GM06990 (cell line): ENCODE measurements at places on chromosomes 4 and X.
A peak's percentile ranks its signal among the peaks of the same experiment; 100 is the strongest.

- no peak for DNase-seq
Measured at GRCh38 chrX:129771266-129771995, 8.3 kb upstream of the SASH3 start.

DNA sequence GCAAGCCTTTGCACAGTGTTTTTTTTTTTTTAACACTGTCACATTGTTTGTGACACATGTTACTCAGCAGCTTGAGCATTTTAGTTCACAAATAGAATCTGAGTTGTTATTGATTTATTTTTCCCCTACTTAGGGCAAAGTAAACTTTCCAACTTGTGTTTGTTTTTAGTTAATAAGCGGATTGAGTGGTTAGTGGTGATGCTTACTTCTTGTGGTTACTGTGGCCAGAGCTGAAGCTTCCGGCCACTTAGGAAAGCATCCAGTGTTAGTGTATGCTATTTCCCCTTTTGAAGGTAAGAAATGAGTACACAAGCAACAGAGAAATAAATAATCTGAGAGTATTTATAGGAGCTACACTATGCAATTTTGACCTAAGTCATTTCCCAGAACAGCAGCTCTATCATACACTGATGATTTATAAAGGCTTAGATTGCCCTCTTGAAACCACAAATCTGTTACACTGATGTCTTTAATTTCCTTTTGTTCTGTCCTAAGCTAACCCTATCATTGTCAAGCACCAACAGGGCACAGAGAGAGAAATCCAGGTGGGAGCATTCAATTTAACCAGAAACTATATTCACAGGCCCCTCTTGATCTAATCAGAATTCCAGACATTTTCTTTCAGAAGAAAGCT lies 2464.6 kb downstream of the PCDH7 start:
- DNase-seq, result no peak

- DNase-seq, result no peak
Measured at GRCh38 chrX:9693307-9694001, 72.2 kb downstream of the GPR143 start.

- DNase-seq, result no peak
Measured at GRCh38 chr4:28357990-28358389, 1497.3 kb downstream of the STIM2 start.

GRCh38 chr4:19386786-19387185 lies 864.9 kb upstream of the SLIT2 start:
- no peak for DNase-seq

- DNase-seq, result no peak
Measured at GRCh38 chr4:187019896-187020295, 296.2 kb upstream of the FAT1 start.

- no peak for DNase-seq
Measured at GRCh38 chrX:10952619-10953018, 158.5 kb upstream of the HCCS start.

DNA sequence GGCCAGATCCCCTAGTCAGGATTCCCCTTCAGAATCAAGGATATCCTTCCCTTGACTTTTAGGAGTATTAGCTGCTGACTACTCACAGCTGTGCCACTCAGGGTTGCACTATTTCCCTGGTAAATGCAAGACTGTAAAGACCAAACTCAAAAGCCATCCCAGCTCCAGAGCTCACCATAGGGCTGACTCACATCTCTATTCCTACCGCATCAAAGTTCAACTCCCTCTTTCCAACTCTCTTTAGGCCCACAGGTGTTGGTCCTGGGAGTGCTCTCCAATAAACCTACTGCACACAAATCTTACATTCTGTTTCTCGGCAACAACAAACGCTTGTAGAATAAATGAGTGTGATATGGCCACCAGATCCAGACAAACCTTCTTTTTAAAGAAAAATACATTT lies 109.6 kb downstream of the PPP3CA start:
- DNase-seq, result no peak

DNA sequence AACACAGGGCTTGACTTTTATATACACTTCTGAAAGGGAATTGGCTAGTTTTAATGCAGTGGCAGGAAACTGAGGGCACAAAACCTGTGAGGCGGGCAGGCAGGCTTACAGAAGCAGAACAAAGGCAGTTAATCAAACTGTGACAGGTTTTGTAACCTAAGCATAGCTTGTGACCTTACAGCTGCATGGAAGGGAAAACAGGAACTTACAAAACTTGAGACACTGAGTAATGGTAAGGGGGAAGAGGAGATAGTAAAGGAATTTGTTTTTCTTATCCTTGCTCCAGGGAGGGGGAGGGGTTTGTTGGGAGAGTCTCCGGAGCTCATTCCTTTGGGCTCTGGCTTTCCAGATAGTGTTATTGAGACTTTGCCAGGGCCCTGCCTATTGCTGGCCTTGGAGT lies 55.6 kb downstream of the SLITRK4 start:
- no peak for DNase-seq

DNA sequence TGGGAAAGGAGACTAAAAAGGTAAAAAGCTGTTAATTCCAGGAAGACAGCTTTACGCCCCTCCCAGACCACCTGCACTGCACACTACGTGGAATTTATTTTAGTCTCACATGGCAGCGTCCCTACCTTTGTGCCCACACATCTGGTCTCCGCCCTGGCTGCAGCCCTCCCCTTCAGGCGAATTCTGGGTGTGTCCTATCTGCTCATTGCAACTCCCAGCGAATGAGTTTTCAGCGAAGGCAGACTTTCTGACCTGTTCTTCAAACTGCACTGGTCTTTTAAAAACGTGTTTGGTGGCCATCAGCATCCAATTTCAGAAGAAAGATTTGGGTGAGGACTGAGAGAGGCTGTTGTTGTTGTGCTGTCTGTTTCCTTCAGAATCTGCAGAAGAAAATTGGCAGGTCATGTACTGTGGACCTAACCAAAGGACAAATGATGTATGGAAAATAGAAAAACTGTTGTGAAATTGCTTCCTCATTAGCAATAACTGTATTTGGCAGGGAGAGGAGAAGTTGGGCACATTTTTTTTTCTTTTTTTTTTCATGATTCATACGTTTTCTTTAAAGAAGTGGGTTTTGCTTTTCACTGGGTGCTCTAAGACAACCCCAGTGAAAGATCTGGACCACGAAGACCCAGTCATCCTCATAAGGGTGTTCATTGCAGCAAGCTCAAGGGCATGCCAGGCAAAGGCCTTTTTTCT lies 4.2 kb downstream of the TLR8 start:
- DNase-seq, result no peak

GRCh38 chrX:63488546-63489373 lies 137.6 kb upstream of the SPIN4 start:
- DNase-seq, result no peak

GRCh38 chrX:140724736-140725135 lies 15.2 kb downstream of the LINC00632 start:
- no peak for DNase-seq

DNA sequence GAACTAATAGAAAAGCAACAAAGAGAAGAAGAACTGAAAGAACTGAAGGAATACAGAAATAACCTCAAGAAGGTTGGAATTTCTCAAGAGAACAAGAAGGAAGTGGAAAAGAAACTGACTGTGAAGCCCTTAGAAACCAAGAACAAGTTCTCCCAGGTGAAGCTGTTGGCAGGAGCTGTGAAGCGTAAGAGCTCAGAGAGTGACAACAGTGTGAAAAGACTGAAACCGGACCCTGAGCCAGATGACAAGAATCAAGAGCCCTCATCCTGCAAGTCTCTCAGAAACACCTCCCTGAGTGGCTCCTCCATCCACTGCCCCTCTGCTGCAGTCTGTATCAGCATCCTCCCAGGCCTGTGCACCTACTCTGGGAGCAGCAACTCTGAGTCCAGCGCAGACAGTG lies 8.4 kb upstream of the FHDC1 start:
- DNase-seq, result no peak

DNA sequence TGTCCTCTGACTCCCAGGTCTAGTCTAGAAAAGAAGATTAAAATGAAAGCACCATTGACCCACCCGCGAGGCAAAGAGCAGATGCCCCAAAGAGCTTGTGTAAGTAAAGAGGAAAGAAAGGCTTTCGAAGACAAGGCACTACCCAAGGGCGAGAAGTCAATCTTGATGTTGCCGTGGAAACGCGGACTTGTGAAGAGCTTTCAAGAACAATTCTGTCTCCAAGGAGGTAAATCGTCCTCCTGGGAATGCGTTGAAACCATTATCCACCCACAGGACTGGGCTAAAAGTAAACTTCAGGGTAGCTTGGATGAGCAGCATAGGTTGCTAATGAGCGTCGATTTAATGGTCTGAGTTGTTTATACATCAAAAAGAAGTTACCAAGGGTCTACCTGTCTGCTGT lies 189.3 kb downstream of the DHRSX start:
- DNase-seq, result no peak

DNA sequence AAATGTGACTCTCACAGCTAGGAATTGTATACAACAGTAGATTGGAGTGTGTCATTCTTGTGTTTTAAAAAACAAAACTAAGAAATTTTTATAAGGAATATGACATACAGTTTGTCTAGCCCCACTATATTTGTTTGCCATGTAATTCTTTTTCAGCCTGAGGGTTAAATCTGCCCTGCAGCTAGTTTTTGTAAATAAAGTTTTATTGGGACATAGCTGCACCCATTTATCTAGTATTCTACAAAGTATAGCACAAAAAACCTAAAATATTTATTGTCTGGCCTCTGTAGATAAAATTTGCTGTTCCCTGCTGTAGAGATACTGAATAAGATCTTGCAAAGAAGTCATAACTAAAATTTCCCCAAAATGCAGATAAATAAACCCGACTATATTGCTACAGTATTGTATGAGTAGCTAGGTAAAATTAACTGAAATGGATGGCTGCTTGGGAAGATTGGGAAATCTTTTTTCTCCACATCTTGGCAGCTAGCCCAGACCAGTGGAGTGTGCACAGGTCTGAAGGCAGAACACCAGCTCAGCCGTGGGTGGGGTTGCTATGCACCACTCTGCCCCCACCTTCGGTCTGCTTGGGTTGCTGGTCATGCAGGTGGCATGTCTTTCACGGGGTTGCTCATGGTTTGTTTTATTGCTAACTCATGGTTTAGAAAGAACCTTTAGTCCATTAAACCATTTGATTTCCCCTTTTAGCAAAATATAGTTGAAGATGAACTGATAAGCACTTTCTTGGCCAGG lies 127.9 kb downstream of the KLHL8 start:
- DNase-seq, result peak; percentile 20

GRCh38 chrX:136227948-136228838 lies 23.0 kb downstream of the MAP7D3 start:
- no peak for DNase-seq

DNA sequence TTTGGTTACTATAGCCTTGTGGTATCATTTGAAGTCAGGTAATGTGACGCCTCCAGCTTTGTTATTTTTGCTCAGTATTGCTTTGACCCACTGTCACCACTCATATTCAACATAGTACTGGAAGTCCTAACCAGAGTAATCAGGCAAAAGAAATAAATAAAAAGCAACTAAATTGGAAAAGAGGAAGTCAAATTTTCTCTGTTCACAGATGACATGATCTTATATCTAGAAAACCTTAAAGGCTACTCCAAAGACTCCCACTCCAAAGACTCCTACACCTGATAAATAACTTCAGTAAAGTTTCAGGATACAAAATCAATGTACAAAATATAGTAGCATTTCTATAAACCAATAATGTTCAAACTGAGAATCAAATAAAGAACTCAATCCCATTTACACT lies 348.6 kb downstream of the CXXC4 start:
- DNase-seq, result no peak

DNA sequence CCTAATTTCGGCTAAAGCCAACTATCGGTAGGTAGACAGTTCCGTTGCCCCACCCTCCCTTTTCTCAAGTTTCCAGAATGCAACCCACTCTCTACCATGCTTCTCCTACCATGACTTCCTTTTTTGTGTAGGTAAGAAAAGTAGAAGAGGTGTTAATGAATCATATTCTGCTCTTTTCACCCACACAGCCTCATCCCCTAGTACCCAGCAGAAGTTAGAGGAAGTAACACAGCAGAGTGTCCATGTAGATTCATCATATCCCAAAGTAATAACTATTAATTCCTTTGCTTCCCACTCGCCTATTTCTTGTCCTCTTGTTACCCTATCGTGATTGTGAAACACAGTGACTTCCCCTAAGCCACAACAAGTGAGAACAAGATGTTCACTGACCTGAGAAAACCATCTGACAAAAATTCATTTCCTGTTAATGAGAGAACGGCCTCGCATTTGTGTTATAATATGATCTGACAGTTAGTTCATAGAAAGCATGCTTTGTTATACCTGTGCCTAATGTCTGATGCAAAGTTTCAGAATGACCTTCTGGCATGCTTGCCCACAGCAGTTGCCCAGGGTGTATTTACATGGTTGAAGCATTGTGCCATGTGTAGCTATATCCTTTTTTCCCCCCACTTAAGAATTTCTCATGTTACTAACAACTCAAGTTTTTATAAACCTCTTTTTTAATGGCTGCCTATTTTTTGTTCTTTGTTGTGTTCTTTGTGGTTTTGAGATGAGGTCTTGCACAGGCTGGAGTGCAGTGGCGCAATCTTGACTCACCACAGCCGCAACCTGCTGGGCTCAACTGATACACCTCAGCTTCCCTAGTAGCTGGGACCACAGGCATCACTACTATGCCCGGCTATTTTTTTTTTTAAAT lies 185.6 kb downstream of the RAP1GDS1 start:
- peak; percentile 62 for DNase-seq

DNA sequence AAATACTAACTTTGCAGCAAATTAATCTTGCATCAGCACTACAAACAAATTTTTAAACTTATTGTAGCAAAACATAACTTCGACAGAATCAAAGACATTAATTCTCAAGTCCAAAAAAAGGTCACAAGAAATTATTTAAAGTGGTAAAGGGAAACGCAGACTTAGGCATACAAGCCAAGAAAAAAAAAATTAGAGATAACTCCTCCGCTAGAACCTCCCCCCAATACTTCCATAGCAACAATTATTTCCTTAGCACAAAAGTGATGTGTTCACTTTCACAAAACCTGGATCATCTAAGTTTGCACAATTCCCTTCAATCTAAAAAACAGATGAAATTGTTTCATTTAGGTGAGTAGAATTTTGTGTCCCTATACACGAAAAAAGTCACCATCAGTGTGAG lies 1.1 kb downstream of the LRBA start:
- no peak for DNase-seq
